Gastrocnemius medialis (tissue), 4 donors: ENCODE measurements at places on chromosomes 4 and X.

DNA sequence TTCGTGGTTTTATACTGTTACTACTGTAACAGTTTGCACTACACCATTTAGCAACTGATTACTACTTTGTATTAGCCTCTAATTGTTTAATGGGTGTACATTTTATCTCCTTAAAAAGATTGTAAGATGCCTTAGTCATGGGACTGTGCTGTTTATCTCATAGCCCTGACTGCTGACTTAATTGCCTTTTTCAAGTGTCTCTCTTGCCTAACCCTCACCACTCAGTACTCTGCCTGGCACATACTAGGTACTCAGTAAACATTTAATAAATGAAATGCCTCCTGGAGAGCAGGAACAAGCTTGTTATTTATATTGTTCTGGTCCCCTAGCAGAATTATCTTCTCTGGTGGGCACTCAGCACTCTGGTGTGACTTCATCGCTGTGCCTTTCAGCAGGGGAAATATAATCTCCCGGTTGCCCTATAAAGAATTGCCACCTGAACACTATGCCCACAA, 1.7 kb upstream of the STIM2 start:
- DNase-seq, result no peak

GRCh38 chr4:84159762-84160161, 339.3 kb downstream of the NKX6-1 start:
- DNase-seq, result no peak

GRCh38 chrX:16836371-16836770, 33.8 kb downstream of the RBBP7 start:
- no peak for DNase-seq

GRCh38 chr4:3402491-3403347, 39.0 kb upstream of the HGFAC start:
- DNase-seq, result no peak

DNA sequence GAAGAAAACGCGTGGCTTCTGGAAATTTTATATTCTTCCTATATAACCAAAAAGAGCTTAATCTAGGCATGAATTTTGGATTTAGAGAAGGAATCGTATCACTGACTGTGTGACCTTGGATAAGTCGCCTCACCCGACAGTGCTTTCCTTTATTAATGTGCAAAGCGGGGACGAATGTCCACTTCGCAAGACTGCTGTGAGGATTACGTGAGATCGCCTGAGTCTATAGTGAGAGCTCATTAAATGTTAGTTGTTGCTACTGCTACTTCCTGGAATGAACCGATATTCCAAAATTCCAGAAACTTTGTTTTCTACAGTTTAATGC, 448 bp upstream of the TBC1D8B start:
- DNase-seq, result no peak

DNA sequence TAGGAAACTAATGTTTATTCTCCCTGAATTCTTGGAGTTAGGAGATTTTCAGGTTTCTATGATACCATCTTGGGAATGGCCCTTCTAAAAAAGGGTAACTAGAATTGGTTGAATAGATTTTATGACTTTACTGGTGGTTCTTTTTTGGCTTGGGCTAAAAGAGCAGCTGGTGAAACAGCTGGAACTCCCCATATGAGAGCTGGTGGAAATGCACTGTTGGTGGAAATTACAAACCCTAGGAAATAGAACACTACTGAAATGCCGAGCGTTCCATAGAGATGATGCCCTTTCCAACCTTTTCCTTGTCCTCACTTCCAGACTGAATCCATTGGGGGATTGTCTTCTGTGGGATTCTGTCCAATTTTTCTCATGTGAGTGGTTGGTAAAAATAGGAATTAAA, 139.5 kb downstream of the STIM2 start:
- DNase-seq, result no peak

GRCh38 chrX:155262970-155263754, 1.1 kb downstream of the RAB39B start:
- no peak for DNase-seq

GRCh38 chr4:87120411-87121162, 99.8 kb downstream of the KLHL8 start:
- DNase-seq, result peak; percentile 83

- DNase-seq, result no peak
Measured at GRCh38 chr4:23166407-23166806, 473.7 kb downstream of the GBA3 start.

GRCh38 chrX:135463937-135464336, 42.2 kb downstream of the SMIM10L2A start:
- DNase-seq, result no peak

DNA sequence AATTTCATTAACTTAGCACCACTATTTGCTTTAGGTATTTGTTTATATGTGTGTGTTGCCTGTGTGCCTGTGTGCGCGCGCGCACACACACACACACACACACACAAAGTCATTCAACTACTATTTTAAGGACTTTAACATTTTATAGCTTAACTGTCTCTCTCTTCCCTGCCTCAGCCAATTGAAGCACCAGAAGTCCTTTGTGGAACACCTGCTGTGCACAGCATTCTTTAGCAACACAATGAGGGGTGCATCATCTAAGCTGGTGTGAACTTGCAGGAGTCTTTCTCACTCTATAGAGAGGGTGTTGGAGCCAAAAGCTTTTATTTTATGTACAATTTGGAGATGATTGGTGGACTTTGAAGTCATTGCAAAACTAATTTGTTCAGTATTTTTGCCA, 31.3 kb downstream of the SLIT2 start:
- DNase-seq, result no peak

- no peak for DNase-seq
Measured at GRCh38 chrX:31421441-31421840, 349.6 kb upstream of the FTHL17 start.

GRCh38 chrX:14673764-14674163, 144.4 kb downstream of the GLRA2 start:
- DNase-seq, result no peak

- DNase-seq, result no peak
Measured at GRCh38 chrX:147838465-147839131, 73.1 kb upstream of the FMR1 start.

DNA sequence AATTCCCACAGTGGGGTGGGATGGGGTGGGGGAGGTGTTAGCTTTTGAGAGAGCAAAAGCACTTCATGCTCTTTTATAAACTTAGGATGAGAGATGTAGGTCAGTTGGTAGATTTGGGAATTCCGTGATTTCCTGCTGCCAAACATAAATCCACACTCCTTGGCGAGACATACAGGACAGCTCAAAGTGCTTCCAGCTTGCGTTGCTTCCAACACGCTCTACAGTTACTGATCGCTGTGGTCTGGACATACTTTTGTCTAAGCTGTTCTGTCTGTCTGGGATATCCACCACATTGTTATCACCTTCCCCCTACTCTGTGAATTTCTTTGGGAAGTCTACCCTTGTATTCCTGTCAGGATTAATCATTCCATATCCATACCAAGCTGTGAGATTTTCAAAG, 117.5 kb downstream of the RAPGEF2 start:
- no peak for DNase-seq

DNA sequence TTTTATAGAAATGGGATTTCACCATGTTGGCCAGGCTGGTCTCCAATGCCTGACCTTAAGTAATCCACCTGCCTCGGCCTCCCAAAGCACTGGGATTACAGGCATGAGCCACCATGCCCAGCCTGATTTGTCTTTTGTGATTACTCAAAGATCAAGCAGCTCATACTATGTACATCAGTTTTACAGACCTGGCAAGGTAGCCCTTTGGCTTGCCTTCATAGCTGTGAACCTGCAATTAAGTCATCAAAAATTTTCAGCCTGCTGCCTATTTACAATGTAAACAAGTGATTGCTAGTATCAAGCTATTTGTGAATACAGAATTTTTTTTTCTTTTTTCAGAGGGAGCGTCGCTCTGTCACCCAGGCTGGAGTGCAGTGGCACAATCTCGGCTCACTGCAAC, 46.2 kb downstream of the GSX2 start:
- DNase-seq, result no peak

DNA sequence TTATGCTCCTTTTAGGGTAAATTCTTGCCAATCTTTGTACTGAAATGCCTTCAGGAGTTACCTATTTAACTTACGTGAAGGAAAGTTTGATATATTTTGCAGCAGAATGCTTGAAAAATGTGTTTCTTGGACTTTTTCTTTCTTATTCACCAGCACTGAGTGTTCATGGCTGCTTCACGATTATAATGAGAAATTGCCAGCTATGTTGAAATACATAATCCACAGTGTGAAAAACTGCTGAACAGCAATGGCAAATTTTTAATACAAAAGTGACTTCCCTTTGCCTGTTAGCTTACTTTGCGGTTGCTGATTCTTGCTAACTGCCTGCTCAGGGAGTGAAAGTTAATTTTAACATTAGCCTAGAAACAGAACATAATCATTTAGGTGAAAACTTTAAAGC, 153.8 kb upstream of the SLC4A4 start:
- DNase-seq, result no peak

DNA sequence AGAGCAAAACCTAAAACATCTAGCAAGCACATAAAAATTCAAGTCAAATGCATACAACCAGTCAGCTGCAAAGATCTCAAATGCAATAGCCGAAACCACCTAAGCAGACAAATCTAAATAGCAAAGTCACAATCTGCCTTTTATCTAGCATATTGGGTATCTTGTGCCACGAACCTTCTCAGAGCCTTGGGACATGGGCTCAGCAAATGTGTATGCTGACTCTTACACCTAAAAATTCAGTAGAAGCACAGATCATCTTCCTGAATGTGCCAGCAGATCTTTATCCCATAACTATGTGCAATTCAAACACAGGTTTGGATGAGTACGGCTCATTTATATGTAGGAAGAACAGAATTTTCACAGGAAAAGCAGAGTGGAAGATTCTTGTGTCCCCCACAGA, 492.1 kb downstream of the INPP4B start:
- DNase-seq, result no peak

- DNase-seq, result no peak
Measured at GRCh38 chrX:40063555-40063954, 34.2 kb downstream of the BCOR start.

- peak; percentile 11 for DNase-seq
Measured at GRCh38 chrX:76279007-76279406, 106.1 kb downstream of the PBDC1 start.

- DNase-seq, result no peak
Measured at GRCh38 chr4:82756061-82756460, 42.5 kb downstream of the SCD5 start.

DNA sequence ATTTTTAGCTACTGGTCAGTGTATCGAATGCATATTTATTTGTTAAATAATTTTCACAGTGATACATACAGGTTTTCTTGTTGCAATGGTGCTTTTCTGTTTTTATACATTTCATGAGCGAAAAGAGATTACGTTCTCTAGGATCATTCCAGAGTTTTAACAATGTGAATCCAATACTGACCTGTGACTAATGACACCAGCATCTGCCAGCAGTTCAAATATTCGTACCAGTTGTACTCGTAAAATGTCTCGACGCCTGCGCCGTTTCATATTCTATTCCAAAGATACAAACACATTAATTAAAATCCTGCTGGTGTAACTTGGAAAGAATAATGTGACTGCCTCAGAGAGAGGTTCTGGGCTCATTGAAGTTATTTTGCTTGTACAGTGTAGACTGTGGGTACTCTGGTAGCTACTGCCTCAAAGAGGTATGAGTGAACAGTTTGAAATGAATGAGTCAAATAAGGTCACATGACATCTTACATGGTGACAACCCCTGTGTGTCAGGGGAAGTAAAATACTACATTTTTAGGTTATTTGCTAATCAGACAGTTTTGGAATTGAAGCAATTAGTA, 80.7 kb downstream of the ZAR1 start:
- DNase-seq, result no peak

DNA sequence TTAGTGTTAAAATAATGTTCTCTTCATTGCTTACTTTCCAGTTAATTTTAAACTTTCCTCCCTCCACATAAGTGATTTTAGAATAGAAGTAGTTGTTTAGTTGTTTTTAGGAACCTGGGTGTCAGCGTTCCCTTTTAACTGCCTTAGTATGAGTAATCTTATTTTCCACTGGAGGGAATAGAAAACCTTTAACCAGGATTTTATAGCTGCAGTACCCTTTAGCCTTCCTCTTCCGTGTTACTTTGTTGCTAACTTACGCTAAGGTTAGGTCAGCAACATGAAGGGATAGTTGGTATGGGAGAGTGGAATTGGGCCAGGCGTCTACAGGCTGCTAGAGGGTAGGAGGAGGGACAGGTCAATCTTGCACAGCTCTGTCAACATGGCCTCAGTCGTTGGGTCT, 31.5 kb downstream of the SMS start:
- no peak for DNase-seq

GRCh38 chrX:41047878-41048534, 37.2 kb upstream of the USP9X start:
- no peak for DNase-seq

- DNase-seq, result no peak
Measured at GRCh38 chr4:1290165-1290977, 680 bp downstream of the MAEA start.

- no peak for DNase-seq
Measured at GRCh38 chr4:101265816-101266172, 81.5 kb downstream of the PPP3CA start.

DNA sequence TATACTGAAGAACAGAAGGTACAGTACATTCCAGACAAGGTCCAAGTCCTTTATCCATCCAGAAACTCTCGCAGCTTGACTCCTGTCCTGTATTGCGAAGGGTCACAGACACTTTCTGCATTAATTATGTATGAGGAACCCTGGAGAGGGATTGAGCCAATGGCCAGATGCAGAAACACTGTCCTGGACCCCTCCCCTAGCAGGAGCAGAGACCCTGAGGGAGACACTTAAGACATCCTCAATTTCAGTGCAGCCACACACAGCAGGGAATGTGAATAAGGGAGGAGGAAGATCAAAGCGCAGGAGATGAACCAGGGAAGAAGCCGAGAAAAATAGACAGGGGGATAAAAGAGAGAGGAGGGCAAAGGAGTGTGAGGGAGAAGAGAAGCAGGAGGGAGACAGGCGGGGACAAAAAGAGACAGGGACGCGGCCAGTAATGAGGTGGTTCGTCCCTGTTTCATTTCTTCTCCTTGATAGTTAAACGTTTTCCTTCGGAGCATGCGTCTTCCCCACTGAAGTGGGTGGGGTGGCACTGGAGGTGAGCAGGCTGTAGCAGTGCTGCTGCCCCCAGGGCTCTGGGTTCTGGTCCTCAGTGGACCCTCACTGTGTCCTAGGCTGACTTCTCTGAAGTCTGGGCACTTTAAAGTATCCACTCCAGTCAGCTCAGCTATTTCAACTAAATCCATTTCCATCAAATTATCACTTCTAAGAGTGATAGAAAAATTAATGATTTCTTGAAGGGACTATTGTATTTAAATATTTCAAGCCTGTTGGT, 356.4 kb upstream of the NOCT start:
- DNase-seq, result no peak

DNA sequence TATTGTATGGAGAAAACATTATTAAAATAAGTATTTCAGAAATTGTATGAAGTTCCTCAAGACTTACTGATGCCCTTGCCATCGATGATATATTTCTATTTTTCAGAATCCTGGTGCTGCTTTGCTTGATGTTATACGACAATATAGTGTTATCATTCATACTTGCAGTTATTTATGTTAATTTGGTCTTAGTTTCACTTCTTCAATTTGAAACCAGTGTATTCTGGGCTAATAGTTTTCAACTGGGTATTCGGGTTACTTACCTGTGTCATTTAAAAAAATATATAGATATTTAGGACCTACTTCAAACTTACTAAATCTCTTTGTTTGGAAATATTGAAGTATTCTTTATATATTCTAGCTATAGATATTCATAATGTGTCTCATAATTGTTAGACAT, 1414.7 kb downstream of the C4orf33 start:
- no peak for DNase-seq
